GM04503 (cell line): ENCODE measurements at places on chromosomes 1 and 21.

DNA sequence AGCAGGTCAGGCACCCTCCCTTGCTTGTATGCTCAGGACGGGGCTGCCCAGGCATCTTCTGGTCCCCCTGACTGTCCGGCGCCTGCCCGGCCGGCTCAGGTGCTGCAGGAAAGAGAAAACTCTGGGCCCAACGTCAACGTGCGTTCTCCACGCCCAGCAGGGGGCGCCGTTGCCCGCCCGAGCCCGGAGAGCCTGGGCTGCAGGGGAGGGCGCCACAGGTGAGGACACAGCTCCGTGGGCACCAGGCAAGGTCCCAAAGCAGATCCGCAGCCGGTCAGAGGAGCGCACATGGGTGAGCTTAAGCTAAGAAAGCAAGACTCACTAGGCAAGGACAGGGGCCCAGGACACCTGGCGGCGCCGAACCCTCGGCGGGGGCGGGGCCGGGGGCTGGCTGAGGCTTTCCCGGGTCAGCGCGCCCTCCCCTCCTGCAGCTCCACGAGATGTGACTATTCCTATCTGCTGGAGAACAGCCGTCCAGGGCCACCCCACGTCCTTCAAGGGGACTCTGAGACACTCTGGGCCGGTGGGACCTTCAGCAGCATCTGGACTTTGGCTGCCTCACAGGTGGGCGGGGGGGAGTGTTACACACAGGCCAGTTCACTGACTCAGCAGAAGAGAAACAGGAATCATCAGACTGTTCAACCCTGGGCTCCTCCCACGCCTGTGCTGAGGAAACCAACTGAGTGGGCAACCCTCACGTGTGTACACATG is 29.3 kb downstream of the KRTAP10-1 start:
- no peak for DNase-seq

DNA sequence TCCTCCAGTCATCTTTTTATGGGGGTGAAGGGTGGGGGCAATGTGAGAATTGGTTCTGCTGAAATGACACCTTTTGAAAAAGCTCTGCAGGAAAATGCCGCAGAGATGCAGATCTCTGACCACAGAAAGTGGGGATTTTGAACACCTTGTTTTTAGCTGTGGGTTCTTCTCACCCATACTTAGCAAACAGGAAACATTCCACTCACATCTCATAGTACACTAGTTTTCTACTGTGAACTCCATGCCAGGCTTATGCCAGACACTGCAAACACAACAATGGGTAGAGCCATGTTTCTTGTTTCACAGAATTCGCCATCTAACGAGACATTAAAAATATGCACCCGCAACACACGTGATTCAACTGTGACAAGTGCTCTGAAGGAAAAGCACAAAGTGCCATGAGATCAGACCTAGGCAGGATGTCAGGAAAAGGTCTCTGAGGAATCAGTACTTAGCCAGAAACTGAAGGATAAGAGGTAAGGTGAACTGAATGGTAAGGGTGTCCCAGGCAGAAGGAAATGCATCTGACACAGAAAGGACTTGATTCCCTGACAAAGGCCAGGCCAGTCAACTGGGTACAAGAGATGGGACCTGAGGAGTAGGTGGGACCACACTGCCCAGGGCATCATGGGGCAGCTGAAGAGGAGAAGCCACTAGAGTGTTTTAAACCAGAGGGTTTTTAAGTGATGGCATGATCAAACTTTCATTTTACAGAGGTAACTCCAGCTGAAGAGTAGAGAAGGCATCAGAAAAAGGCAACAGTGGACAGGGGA is 83.8 kb upstream of the JAK1 start:
- no peak for DNase-seq

- no peak for DNase-seq
These were observed 12.4 kb upstream of the NBPF1 start for GRCh38 chr1:16625497-16626408.

- DNase-seq, result no peak
These were observed 9.2 kb upstream of the CDC42 start for GRCh38 chr1:22043198-22043769.

DNA sequence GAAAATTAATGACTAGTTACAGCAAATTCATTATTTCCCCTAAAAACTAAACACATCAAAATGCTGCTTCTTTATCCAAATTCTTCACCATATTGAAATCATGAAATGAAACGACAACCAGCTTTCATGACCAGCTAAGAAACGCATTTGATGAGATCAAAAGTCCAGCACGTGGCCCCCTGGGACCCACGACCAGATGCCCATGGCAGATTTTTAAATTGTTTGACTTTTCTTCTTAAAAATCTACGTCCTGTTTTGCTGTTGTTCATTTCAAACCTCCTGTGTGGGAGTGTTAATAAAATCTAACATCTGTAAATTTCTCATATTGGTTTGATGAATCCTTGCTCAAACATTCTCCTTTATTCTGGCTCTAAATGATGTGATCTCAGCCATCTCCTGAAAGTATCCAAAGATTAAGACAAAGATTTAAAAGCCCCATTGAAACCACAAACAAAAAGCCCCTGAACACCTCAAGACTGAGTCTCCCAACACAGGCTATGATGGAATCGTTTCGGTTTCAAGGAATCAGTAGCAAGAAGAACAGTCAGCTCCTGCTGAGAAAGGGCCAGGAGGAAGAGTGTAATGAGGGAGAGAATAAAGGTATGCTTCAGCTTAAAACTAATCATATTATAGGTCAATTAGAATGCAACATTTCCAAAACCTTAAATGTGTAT is 523.6 kb downstream of the SMYD3 start:
- no peak for DNase-seq

- DNase-seq, result peak; percentile 51
These were observed 391.6 kb upstream of the VAMP3 start for GRCh38 chr1:7379441-7379971.

DNA sequence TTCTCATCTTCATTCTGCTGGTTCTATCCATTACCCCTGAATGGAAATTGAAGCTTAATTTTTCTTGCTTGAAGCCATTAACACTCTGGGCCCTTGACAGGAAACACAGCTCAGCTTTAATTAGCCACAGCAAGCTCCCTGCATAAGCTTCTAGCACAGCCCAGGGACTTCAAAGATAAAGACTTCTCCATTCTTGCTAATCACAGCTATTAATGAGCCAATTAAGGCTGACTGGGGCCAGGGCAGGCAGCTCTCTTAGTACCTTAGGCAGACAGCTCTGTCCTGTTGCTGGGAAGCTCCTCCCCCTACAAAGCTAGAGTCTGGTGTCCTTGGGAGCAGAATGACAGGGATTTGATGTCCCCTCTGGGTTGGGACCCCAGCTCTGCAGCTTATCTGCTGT is 27.9 kb upstream of the TRABD2B start:
- no peak for DNase-seq

GRCh38 chr1:15847100-15847892 is at the start of gene SPEN:
Gene SPEN (plus strand): TSS chr1:15847707. CDS start chr1:15848068, 361 bp downstream.
- peak; percentile 78 for DNase-seq

- DNase-seq, result no peak
These were observed 151.9 kb upstream of the C1orf87 start for GRCh38 chr1:60225486-60225885.

- DNase-seq, result no peak
These were observed 98.7 kb downstream of the DAB1 start for GRCh38 chr1:57325117-57325516.

GRCh38 chr1:207923121-207923520 is 12.2 kb upstream of the CD34 start:
- no peak for DNase-seq

DNA sequence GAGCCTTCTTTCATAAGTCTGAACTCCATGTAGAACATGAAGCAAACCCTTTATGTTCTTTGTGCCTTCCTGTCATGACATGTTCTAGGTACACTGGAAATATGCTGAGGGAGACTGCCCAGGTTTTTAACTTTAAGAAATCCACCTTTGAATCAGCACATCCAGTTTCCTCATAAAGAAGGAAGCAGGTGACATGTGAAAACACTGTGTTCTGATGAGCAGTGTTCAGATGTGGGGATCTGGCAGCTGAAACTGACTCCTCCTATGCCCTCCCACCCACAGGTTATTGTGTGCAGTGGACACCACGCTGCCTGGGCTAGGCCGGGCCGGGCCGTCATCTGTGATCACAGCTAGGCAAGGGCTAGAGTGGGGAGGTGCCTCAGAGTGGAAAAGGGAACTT is 51.1 kb downstream of the CNN3 start:
- DNase-seq, result no peak

GRCh38 chr1:94026619-94027380 is 94.1 kb downstream of the ABCA4 start:
- DNase-seq, result no peak

DNA sequence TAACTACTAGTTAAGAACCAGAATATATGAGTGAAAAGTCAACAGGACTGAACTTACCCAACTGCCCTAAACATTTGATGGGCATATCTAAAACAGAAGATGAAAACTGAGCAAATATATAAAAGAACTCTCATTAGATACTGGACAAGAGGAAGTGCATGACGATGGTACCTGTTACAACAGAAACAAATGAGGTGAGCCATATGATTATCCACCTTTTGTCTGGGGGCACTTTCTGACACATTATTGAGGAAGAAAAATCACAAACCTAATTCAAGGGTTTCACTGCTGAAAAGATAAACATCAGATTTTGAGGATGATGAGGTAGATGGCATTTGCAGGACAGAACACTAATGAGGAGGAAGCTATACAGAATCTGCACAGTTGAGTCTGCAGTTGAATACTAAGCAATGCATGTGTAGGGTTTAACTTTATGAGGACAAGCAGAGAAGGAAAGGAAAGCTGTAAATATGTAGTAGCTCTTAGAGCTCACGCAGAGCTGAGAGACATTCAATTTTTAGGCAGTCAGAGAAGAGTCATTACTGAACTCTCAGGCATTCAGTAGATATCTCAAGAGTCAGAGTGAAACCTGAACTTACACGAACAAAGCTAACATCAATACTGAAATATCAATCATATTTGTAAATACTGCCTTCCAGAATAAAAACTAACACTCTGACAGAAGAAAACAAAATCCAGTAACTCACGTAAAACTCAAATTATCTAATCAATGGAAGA is 262.1 kb downstream of the AKT3 start:
- no peak for DNase-seq

DNA sequence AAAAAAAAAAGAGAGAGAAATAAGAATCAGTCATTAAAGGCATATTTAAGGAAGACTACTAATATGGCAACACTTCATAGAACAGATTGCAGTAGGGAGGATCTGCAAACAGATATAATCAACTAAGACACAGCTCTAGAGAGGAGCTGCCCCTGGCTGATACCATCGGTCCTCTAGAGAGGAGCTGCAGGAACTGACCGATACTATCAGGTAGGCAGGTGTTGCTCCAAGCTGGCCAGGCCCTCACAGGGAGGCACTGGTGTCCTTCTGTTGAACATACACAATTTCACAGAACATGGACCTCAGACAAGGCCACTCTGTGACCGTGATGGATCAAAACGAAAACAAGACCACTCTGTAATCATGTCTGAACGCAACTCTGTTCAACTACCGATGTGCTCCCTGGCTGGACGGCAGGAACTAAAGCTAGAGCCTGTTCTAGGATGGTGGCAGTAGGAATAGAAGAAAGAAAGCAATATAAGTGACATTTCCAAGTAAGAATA is 15.5 kb downstream of the SMYD3 start:
- DNase-seq, result no peak

GRCh38 chr1:99546432-99547416 is 99.2 kb upstream of the PALMD start:
- no peak for DNase-seq

- no peak for DNase-seq
These were observed 26.2 kb upstream of the ZC3H12A start for GRCh38 chr1:37448185-37448584.

GRCh38 chr1:222385955-222386354 is 161.9 kb downstream of the HHIPL2 start:
- no peak for DNase-seq

DNA sequence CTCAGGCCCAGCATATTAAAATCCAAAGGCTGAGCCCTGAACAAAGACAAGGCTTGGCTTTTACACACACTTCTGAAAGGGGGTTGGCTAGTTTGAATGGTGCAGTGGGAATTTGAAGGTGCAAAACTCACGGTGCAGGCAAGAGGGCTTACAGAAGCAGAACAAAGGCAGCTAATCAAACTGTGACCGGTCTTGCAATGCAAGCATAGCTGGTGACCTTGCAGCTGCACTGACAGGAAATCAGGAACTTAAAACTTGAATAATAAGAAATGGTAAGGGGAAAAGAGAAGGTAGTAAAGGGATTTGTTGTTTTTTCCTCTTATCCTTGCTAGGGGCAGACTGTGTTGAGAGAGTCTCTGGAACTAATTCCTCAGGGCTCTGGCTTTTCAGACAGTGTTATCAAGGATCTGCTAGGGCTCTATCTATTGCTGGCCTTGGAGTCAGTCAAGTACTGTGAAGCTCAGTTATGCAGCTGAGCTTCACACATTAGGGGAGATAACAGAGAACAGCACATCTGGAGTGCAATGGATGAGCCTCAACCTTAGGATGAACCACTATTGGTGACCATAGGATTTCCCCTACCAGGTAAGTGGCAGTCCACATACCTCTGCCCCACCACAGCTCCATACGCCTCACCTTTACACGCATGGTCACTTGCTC is 97.6 kb downstream of the PPIAL4G start:
- DNase-seq, result no peak

- DNase-seq, result no peak
These were observed 406 bp downstream of the HTR1D start for GRCh38 chr1:23216771-23217420.

- DNase-seq, result no peak
These were observed 4.4 kb downstream of the HAX1 start for GRCh38 chr1:154276797-154277196.

GRCh38 chr1:17919525-17920439 is 164.6 kb downstream of the ACTL8 start:
- no peak for DNase-seq

DNA sequence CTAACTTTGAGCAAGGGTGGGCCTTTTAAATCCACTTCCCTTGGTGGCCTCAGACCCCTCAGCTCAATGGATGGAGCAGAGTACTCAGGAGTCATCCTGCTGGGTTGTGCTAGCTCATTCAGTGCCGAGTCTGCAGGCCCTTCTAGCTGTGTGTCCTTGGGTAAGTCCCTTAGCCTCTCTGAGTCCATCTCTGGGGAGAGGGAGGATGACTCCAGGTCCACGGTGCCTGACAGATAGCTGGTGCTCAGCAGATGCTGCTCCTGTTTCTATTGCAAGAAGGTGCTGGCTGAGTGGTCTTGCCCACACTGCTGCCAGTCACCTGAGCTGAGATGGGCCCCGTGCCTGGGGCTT is 11.0 kb downstream of the LDLRAP1 start:
- no peak for DNase-seq

- DNase-seq, result peak; percentile 52
These were observed 25.9 kb upstream of the RCAN1 start for GRCh38 chr21:34640858-34641257.

- DNase-seq, result peak; percentile 89
These were observed 14.7 kb downstream of the MTHFR start for GRCh38 chr1:11790880-11791715.

DNA sequence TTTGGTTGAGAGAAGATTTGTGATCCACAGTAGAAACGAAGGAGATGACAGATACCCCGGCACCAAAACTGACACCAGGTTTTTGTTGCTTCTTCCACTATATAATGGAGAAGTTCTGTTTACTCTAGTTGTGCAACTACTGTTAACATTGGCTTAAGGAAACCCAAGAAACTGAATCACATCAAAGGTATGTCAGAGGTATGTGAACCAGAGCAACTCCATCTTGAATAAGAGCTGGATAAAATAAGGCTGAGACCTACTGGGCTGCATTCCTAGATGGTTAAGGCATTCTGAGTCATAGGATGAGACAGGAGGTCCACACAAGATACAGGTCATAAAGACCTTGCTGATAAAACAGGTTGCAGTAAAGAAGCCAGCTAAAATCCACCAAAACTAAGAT is 173.7 kb upstream of the CAMK1G start:
- peak; percentile 77 for DNase-seq

GRCh38 chr21:29318354-29318753 is 19.6 kb downstream of the BACH1 start:
- no peak for DNase-seq

- DNase-seq, result no peak
These were observed 722 bp downstream of the LHX8 start for GRCh38 chr1:75134647-75135572.
